ENCODE measurements at places on chromosomes 4 and X.

- DNase-seq, result no peak
Measured at GRCh38 chrX:70044541-70045245, 5.0 kb downstream of the AWAT2 start.

DNA sequence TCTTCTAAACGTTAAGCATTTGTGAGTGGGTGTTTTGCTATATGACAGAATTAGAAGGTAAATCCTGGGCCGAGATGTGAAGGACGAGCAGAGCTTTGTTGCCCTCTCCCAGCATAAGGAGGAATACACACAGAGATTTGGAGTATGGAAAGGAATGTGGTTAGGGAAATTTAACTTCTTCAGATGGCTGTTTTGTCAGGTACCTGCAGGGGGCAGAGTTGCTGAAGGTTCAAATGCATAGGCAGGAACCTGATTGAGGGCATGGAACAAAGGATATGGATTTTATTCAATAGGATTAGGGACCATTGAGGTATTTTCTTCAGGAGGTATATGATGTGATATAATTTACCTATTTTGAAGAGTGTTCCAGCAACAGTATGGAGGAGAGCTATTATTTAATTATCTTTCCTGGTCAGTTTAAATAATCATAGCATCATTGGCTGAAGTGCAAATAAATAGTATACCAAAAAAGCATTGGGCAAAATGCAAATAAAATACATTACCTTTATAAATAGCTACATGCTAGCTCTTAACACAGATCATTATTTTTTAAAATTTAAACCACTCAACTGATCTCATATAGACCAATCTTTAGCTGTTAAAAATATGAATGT lies 143.6 kb downstream of the SLIT2 start:
- DNase-seq, result no peak

GRCh38 chrX:37320541-37321203 lies 28.5 kb upstream of the PRRG1 start:
- no peak for DNase-seq

- DNase-seq, result no peak
Measured at GRCh38 chr4:165754664-165755063, 118.4 kb upstream of the TLL1 start.

DNA sequence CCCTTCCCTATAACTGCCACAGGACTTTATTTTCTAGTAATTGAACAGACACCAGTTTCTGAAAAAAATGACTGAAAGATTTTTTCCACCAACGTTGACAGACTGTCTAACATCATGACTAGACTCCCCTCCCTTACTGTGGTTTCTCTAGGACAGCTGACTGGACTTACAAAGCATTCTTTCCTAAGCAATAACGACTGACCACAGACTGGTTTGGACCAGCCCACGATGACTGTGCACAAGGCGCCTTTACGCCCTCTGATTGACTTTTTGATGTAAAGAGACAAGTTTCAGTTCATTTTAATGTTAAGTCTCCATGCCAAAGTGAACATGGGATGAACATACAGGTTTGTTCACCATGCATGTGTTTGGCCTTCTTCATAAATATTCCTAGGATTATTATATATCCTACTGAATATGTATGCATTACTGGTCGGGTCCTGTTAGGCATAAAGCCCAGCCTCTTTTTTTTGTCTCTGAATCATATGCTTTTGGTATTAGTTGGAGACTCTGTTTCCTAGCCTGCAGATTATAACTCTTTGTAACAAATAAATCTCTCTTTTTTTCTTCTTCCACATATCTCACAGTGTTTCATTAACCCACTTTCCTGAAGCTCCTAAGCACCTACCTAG lies 50.5 kb upstream of the UGT2B4 start:
- DNase-seq, result no peak

- no peak for DNase-seq
Measured at GRCh38 chr4:4323705-4324534, 33.9 kb downstream of the ZBTB49 start.

GRCh38 chr4:151786158-151786495 lies 25.3 kb upstream of the GATB start:
- DNase-seq, result no peak

GRCh38 chr4:38762560-38762959 lies 20.2 kb downstream of the TLR10 start:
- no peak for DNase-seq

DNA sequence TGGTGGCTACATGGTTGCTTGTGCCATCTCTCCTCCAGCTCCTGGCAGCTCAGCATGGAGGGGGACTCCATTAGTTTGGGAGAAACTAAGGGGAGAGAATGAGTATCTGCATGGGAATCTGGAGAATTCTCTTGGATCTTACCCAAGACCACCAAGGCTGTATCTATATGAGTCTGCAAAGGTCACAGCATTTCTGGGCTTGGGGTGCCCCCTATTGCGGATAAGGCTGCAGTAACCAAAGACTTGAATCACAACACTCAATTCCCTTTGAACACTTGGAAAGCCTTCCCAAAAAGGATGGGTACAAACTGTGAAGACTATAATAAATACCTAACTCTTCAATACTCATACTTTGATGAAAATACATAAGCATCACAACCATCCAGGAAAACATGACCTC lies 623.5 kb upstream of the NR3C2 start:
- no peak for DNase-seq

DNA sequence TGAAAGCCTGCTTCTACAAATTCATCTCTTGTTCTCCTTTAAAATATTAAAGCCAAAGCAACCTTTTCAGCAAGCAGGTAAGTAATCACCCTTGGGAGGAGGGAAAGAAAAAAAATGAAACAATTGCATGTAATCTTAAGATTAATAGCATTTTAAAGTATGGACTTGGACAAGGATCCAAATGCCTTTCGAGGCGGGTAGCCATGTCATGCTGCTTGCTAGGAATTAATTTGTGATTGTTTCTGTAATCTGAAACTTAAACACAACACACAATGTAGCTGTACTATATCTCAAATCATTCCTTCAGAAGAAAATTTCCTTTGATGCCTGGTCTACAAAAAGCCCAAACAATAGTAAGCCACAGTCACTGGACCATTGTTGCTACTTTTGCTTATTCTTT lies 112.4 kb upstream of the CBR4 start:
- DNase-seq, result no peak

DNA sequence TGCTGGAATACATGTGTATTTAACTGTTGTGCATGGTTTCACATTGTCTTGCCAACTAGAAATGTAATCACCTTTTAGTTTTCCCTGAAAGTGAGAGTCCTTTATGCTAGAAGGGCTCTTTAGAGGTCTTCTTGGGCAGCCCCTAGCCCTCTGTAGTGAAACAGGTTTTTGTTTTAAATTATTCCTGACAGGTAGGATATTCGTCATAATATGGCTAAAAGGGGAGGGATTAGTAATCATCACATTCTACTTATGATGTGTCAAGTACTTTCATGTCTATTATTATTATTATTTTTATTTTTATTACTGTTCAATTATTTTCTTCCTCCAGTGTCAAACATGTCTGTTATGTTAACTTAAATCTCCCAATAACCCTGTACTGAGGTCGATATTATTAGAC lies 35.5 kb downstream of the MSN start:
- DNase-seq, result no peak

- peak; percentile 41 for DNase-seq
Measured at GRCh38 chr4:153521999-153522801, 56.0 kb downstream of the TMEM131L start.

DNA sequence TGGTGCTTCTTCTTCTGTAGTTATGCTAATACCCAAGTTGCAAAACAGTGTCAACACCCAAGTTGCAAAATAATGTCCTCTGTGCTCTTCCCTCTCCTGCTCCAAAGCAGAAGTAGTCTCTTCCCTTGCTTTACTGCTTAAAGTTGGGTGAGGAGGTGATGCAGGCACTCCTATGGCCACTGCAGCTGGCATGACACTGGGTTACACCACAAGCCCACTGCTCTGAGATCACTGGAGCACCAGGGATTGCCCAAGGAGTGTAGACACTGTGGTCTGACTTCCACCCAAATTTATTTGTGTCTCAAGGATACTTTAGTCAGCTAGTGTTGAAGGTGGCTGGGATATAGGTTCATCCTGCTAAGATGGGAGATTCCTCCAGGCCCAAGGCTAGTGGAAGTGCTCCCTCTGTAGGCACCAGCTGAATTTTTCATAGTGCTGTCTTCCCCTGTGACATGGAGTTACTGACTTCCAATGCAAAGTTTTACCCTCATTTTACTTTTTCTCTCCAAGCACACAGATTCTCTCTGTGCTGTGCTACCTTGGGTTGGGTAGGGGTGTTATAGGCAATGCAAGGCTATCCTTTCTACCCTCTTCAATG lies 196.2 kb upstream of the TENT5D start:
- DNase-seq, result no peak

DNA sequence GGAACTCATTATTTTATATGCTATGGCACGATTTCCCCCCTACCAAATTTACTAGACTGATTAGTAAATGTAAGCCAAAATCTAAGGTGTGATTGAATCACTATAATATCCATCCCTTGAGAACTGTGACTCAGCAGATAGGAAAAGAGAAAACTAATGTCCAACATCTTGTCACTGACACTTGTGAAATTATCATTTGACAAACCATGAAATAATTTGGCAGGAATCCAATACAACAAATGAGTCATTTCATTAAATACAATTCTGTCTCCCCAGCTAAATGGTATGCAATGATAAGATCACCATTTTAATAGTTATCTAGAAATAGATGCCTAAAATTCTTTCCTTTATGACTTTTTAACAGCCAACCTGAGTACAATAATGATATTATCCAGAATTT lies 462.3 kb downstream of the DMD start:
- no peak for DNase-seq

DNA sequence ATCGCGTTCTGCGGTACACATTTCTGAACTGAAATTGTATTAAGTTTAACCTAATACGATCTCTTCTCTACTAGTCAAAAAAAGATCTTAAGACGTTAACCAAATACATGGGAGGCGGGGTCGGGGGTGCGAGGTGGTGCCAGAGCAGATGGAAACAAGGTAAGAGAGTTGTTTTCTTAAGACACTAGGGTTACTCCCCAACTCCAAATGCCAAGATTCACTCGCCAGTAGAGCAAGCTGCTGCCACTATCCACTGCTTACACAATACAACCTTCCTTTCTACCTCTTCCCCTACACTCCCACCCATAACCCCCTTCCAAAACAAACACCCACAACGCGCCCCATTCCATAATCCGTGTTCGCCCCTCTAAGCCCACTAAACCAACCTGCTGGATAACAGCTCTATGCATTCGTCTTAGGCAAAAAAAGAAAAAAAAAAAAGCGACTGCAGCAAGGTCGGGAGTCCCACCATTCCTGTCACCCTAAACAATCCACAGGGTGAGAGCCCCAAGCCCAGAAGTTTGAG lies 1.3 kb downstream of the LCORL start:
- DNase-seq, result no peak

GRCh38 chr4:88130544-88131305 lies 27.7 kb downstream of the ABCG2 start:
- no peak for DNase-seq

DNA sequence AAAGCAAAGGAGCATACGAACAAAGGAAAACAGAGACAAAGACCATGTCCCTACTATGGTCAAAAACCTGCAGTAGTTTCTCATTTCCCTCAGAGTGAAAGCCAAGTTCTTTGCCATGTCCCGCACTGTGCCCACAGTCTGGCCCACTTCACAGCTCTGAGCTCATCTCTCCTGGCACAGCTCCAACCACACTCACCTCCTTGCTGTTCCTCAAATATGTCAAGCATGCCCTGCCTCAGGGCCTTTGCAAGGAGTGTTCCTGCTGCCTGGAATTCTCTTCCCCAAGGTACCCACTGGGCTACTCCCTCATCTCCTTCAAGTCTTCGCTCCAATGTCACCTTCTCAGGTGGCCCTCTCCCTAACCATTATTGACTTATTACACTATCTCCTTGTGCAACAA lies 72.1 kb downstream of the COX18 start:
- DNase-seq, result no peak

DNA sequence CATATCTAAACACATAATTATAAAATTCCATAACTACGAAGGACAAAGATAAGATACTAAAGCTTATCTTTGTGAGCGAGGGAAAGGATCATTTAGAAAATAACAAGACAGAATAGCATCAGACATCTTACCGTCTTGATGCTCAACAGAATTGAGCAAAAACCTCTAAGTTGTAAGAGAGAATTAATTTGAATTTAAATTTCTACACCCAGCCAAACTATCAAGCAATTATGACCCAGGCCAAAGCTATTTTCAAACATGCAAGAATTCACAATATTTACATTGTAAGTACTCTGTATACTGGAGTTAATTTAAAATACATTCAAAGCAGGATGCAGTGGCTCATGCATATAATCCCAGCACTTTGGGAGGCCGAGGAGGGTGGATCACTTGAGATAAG lies 16.5 kb downstream of the CLOCK start:
- no peak for DNase-seq

- no peak for DNase-seq
Measured at GRCh38 chrX:36908801-36909675, 99.1 kb upstream of the FAM47C start.

- DNase-seq, result no peak
Measured at GRCh38 chr4:120749445-120750151, 172.9 kb downstream of the PRDM5 start.

DNA sequence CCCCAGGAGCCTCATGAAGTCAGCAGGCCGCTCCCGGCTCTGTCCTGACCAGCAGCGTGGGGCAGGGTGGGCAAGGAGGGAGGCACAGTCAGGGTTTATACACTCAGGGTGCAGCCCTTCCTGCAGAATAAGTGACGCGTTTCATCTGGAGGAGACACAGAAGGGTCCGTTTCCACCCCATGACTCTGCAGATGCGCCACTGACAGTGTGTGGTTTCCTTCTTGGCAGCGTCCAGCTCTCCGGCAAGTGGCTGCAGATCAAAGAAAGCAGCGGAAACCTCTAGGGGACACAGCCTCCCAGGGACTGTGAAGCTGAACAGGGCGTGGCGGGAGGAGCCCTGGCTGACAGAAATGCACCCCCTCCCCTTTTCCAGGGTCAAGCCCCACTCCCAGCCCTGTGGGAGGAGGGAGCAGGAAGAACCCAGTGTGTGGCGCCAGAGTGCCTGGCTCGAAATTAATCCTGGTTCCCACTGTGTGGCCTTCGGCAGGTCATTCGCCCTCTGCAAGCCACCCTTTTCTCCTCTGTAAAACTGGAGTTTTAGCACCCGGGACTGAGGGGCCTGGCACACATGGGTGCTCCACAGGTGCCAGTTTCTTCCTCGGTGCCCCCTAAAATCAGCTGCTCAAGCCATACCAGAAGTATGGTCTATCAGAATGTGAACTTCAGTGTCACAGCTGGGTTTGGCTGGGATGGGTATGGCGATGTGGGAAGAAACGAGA lies 17.3 kb upstream of the TBC1D14 start:
- peak; percentile 28 for DNase-seq

GRCh38 chr4:173434231-173434630 lies 35.3 kb upstream of the SCRG1 start:
- no peak for DNase-seq

DNA sequence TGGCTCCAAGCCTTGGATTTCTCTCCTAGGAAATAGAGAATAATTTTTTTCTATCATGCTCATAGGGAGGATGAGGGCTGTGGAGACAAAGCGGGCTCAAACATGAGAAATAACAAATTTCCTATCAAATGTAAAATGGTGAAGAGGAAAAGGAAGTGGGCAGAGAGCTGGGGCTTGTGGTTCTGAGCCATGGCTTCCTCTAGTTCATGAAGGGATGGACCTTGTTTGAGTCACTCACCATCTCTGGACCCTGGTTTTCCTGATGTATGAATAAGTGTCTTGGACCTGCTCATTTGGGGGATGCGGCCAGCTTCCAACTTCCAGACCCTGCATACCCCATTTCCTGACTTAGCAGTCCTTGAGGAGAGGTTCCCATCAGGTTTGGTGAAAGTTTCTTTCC lies 63.0 kb downstream of the MSX1 start:
- no peak for DNase-seq

GRCh38 chr4:48167538-48168263 lies 33.7 kb upstream of the TXK start:
- DNase-seq, result no peak

GRCh38 chr4:184293552-184293951 lies 75.9 kb upstream of the ENPP6 start:
- DNase-seq, result no peak
